ENCODE measurements at places on chromosomes 4 and X.

GRCh38 chrX:5730556-5730955, 498.1 kb downstream of the NLGN4X start:
- no peak for DNase-seq

DNA sequence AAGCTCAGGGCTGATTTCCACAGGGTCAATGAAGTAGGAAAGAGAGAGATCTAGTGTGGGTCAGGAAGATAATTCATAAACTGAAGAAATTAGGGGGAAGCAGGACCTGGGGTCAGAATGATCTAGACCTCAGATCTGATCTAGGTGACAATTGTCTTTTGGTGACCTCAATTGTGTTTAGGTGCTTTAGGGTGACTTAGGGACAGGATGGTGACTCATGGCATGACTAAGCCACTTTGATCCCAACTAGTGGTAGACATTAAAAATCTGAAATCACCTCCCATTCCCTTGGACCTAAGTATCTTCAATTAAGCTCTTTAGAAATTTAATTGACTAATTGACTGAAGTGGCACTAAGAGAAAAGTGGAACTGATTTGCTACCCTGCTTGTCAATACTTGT, 36.7 kb upstream of the GRXCR1 start:
- DNase-seq, result no peak

DNA sequence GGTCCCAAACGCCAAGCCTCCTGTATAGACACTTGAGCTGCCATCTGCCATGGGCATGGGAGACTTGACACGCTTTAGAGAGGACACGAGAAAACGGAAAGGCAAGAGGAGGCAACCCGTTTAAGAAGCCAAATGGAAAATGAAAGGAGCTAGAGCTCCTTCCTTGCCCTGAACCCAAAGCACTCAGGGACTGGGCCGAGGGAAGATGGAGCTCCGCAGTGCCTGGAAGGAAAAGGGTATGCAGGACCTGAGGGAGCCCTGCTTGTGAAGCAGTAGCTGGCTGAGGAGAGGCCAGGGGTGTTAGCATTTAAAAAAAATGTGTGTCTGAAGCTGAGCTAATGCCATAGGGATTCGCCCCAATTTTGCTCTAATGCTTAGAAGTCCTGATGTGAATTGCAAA, 15.1 kb downstream of the MCF2 start:
- no peak for DNase-seq

- no peak for DNase-seq
Measured at GRCh38 chr4:7631288-7632014, 196.7 kb upstream of the PSAPL1 start.

GRCh38 chr4:60890743-60891142, 309.4 kb upstream of the ADGRL3 start:
- DNase-seq, result no peak

GRCh38 chr4:120520761-120521160, 401.8 kb downstream of the PRDM5 start:
- no peak for DNase-seq

GRCh38 chr4:154487145-154487544, 4.5 kb downstream of the DCHS2 start:
- DNase-seq, result no peak

DNA sequence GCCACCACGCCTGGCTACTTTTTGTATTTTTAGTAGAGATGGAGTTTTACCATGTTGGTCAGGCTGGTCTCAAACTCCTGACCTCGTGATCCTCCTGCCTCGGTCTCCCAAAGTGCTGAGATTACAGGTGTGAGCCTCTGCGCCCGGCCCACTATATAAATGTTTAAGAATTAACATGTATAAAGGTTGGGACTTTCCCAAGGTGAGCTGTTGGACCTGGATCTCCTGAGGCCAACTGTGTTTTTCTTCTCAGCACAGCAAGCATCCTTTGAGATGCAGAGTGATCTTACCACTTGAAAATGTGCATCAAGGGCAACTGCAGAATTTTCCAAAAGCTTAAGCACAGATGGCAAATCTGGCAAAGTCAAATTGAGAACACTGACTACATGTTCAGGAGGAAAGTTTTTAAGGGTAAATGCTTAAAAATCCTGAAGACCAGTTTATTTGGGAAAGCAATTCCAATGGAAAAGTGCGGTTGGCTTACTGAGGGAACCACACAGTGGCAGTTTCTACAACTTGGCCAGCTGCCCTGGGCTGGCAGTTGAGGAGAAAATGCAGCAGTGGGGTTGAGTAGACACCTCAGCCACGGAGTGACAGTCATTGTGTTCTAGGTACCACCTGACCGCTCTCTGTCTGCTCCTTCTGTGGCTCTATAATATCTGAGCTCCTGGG, 168.9 kb downstream of the CBR4 start:
- no peak for DNase-seq

DNA sequence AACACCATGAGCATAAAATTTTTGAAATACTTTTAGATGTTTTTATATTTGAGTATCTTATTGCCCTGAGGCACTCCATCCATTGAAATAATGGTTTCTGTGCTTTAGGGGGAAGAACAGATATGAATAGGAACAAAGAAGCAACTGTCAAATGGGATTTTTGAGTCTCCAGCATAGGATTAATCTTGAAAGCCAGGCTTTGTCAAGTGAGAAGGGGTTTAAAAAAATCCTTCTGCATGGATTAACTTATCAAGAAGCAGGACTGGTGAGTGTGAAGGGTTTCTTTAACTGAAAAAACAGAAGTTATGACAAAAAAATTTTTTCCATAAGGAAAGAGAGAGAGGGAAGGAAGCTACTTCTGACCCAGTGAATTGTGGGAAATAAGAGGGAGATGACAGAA, 7.6 kb upstream of the NUDT9 start:
- DNase-seq, result no peak

- no peak for DNase-seq
Measured at GRCh38 chr4:25723409-25723808, 67.8 kb downstream of the SLC34A2 start.

- DNase-seq, result no peak
Measured at GRCh38 chr4:338759-339097, 1.1 kb downstream of the ZNF141 start.

- no peak for DNase-seq
Measured at GRCh38 chr4:154485127-154485773, 6.3 kb downstream of the DCHS2 start.

DNA sequence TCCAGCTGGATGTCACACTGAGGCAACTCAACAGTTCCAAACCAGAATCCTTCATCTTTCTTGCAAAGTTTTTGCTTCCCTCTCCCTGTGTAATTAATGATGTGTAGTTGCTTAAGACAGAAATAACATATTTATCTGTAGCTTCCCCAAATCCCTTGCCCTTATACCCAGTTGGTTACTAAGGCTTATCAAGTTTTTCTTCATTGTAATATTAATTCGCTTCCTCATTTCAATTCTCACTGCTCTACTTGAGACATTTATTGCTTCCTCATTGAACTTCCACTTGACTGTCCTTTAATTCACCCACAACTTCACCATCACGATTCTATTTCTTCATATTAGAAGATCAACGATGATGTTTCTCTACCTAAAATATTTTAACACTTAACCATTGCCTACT, 386.6 kb upstream of the CPEB2 start:
- DNase-seq, result no peak

DNA sequence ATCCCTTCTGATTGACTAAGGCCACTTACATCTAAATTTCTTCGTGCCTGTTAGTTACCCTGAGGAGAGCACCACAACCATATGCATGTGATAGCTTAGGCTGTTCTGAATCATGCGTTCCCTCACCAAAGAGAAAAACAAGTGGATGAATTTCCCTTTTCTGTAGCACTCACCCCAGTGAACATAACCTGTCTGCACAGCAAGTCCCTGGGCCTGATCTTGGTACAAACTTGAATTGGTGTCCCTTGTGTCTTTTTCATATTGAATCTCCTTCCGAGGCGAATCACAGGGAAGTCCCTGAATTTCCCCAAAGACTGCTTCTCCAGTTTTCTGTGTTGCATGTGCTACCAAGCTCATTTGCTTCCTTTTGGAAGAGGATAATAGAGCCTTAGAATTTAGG, 100.4 kb downstream of the KLHL8 start:
- no peak for DNase-seq

GRCh38 chr4:70728091-70728490, 6.3 kb downstream of the RUFY3 start:
- no peak for DNase-seq

DNA sequence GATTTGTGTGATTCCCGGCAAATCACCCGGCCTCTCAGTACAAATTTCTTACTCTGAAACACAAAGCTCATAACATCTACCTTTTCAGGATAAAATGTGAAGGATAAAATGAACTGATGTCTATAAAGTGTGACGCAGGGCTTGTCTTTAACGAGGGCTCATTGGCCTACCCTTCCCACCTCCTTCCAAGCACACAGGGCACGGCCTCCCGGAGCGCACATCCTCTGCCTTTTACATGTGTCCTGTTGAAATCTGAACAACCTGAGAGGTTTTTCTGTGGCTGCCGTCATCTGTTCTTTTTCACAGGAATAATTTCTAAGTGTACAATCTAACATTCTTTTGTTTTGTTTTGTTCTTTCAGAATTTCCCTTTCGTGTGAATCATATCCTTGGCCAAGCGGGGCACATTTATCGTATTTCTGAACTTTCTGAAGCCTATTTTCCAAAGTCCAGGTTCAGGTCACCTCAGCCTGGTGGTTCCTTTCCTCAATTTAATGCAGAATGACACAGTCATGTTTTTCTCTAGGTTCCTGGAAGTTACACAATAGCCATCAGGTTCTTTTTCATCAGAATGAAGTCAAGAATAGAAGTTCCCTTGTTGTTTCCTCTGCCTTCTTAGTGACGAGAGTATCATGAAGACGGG, 53.1 kb upstream of the SPRY1 start:
- DNase-seq, result no peak

DNA sequence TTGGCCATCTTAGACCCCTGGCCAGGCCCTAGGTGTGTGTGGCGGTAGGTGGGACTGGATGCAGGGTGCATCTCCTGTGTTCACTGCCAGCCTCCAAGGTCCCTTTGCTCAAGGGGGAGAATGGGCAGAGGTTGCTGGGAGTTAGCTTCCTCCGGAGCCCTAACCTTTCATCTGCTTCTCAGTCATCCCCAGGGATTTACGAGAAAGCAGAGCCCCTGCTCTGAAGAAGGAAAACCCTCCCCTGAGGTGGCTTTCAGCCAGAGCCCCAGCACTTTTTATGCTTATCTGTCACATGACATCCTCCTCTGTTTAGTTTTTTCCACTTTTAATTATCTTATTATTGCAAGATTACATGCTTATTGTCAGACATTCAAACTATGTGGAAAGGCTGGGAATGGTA, 44.9 kb upstream of the DDX3X start:
- DNase-seq, result no peak

DNA sequence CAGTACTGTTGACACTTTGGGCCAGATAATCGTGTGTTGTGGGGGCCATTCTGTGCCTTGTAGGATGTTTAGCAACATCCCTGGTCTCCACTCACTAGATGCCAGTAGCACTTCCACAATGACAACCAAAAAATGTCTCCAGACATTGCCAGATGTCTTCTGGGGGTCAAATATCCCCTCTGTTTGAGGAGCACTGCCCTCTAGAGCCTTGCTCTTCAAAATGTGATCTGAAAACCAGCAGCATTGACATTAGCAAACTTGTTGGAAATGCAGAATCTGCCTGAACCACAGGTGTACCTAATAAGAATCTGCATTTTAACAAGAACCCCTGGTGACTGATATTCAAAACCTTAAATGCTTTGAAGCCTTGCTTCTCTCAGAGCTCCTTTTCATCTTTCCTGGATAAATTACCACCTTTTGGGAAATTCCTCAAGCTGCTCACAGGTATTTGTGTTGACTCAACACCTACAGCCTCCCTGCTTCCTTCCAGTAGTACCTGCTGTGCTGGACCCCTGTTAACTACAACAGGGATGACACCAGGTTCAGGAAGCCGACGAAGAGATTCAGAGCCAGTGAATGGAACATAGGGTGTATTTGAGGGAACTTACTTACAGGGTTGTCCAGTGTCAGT, 459.0 kb upstream of the NR3C2 start:
- no peak for DNase-seq

DNA sequence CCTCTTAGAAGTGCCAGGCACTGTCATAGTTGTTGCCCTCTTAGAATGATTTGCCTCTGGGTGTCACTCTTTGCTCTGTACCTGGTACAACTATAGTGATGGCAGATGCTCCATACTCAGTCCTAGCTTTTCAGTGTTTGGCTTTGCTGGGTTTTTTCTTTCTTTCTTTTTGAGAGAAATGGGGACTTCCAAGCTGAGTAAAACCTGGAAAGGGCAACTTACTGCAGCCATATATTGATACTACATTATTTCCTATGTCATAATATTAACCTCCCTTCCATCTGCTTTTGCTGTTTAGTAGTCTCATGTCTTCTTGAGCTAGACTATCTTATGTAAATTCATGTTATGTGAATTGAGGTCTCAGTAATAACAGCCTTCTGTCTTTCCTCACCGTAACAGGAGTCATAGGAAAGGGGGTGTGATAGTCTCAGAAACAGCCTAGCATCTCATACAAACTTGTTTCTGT, 49.0 kb downstream of the NIPAL1 start:
- no peak for DNase-seq

- no peak for DNase-seq
Measured at GRCh38 chr4:79023799-79024770, 84.8 kb upstream of the PAQR3 start.

DNA sequence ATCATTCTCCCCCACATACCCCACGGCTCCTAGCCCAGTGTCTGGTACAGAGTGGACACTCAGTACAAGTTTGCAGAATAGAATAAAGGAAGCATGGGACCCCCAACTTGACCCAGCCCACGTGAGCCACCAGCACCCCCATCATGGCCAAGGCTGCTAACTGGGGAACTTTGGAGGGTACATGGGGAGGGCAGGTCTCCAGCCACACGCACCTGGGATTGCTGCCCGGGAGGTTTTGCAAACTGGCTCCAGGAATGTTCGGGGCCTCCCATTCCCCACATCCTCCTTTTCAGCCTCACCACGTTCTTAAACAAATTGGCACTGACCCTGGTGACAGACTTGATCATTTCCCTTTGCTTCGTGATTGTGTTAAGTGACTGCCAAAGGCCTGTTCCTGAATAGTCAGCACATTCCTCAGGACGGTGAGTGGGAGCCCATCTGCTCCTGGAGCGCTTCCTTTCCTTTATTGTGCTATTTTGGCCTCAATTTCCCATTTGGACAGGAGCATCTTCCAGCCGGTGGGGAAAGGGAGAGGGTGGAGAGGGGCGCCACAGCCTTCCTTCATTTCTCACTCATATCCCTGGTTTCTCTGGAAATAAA, 18.7 kb upstream of the XPNPEP2 start:
- DNase-seq, result no peak

DNA sequence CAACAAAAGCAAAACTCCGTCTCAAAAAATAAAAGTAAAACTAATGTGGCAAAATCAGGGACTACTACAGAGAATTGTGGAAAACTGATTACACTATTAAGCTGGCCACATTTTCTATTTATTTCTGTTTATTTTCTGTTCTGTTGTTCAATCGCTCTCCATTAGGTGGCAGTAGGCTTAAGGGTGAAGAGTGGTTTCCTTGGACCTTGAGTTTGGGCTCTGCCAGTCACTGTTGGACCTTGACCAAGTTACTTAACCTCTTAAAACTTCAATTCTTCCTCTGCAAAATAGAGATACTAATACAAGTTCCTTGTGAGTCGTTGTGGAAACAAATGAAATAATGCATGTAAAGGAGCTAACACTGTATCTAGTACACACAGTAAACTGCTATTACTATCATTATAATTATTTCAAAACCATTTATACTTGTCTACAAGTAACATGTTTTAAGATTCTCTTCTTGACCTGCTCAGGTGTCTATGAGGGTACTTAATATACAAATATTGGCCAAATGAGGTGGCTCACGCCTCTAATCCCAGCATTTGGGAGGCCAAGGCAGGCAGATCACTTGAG, 15.2 kb downstream of the HSD17B11 start:
- DNase-seq, result no peak

- no peak for DNase-seq
Measured at GRCh38 chr4:93199492-93199891, 629.1 kb upstream of the ATOH1 start.

GRCh38 chr4:65461781-65462180, 208.5 kb downstream of the EPHA5 start:
- no peak for DNase-seq
